ENCODE measurements at places on chromosomes 7 and 10.

DNA sequence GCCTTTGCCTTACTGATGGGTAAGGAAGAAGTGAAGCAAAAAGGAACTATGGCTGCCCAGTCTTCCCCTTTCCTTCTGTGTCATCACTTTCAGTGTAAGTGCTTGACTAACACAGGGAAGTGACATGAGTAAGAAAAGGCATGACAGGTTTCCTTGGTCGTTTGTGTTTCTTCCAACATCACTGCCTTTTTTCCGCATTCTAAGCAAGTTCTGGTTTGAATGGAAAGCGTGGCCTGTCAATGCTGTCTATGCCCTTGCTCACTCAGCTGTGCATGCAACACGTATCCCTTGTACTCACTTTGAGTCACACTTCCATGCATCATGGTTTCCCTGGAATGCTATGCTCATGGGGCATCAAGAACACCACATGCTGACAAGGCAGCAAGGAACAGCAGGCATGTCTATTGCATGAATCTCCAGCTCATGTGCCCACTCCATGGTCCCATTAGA lies 111.8 kb downstream of the OAT start:
- ATAC-seq = peak; percentile 66

GRCh38 chr10:14486777-14487487 lies 156.2 kb upstream of the FRMD4A start:
- ATAC-seq = no peak

DNA sequence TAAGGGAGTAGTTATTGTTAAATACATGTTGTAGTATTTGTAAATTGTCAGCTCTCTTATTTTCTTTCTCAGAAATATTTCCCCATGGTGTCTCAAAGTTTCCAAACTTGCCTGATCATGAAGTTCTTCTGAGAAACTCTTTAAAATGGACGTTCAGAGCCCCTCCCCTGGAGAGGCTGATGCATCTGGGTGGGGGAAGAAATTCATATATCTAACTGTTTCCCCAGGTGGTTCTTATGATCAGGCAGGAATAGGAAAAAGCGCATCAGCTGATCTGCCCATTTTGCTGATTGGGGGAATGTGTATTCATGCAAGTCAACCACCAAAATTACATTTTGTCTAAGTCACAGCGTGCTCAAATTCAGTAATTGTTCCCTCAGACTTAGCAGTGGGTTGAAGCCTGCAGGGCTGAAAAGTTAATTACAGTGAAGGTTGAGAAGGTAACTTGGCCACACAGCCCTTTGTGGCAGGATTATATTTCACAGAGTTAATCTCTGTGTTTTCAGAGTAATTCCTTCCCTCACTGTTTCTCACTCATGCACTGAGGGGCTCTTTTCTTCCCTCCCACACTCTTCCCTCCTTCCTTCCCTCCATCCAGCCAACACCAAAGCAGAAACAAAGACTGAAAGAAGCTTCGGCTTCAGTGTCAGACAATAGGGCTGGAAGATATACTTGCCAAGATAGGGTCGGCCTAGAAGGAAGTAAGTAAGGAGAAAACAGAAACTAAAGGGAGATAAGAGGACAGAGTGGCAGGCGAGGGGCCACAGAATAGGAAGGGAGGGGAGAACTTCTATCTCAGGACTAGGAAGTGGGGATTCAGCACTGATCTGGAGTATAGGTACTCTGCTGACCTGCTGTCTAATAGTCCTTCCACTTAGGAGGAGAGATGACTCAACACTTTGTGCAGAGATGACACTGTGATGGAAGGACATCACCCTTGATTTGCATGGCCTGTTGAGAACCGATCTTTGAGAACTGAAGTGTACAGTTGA lies 50.5 kb upstream of the STARD3NL start:
- no peak for ATAC-seq

GRCh38 chr10:71667387-71667752 lies 52.2 kb downstream of the C10orf105 start:
- no peak for ATAC-seq
